ENCODE measurements at places on chromosomes 1 and 21.
A peak's percentile ranks its signal among the peaks of the same experiment; 100 is the strongest.

- DNase-seq, result no peak
Measured at GRCh38 chr1:221118176-221118937, 239.1 kb downstream of the HLX start.

DNA sequence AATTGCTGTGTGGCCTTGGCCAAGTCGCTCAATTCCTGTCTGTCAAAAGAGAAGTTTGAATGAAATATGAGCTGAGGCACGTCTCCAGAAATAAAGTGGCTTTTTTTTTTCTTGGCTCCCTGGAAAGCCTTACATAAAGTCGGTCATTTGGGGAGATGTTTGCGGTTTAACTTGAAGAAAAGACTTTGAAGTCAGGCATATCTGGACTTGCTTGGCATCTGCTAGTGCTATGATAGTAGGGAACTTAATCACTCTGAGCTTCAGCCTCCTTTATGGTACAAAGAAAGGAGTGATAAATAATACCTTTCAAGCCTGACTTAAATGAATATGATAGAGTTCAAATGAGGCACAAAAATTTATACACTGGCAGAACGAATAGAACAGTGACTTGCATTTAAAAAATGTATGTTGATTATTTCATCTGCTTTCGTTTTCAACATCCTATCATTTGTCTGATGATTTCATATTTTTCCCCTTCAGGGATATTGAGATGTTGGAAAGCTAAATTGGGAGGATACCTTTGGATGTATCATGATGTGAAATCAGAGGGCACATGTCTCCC lies 60.2 kb downstream of the FASLG start:
- DNase-seq, result no peak

GRCh38 chr1:234402939-234403338 lies 29.7 kb downstream of the COA6 start:
- DNase-seq, result no peak

DNA sequence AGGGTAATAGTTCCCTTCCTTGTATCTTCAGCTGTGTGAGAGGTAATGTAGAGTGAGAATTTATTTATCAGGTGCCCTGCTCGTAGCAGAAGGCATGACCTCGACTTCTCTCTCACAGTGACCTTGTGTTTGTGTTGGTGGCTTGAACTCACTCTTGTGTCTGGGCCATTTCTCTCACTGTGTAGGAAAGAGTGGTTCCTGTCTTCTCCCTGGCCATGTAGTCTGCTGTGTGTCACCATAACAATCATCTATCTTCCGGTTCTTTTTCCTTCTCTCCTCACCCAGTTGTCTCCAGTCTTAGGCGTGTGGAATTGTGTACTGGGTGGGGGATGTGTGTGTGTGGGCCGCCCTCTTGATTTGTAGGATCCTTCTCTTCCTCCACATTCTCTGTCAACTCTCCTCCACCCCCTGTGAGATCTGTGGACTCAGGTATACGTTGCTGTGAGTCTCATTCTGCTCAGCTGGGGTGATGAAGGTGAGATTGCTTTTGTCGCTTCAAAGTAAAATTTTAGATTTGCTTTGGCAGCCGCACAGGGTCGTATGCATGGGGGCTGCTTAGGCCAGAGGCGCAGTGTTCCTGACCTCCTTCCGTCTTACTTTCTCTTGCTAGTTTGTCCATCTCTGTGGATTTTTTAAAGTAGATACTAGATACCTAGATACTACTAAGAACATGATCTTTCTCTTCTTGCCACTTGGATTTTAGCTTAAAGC lies 31.6 kb downstream of the MAPKAPK2 start:
- DNase-seq, result no peak

GRCh38 chr1:226938903-226939437 lies 1.1 kb upstream of the COQ8A start:
- no peak for DNase-seq

GRCh38 chr1:112446411-112446810 lies 50.4 kb downstream of the CTTNBP2NL start:
- no peak for DNase-seq

- DNase-seq, result no peak
Measured at GRCh38 chr1:86156566-86157455, at the start of gene COL24A1. Gene COL24A1 (minus strand): TSS chr1:86156772. CDS start chr1:86156396, 376 bp downstream.

DNA sequence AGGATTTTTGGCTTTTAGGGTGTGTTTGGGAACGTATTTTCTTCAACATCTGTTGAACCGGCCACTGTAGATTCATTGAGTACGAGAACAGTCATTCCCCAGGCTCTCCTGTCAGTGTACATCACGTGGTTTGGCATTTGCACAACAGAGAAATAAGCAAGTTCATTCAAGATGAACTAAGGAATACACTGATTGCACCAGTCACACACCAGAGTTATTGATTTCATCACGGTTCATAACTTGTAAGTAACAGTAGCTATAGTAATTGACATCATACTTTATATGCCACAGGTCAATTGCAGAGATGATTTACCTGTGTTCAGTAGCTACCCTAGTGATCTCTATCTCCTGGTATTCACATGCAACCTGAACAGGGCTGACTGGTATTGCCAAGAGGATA lies 90.7 kb upstream of the ETS2 start:
- DNase-seq, result no peak

- DNase-seq, result peak; percentile 22
Measured at GRCh38 chr1:27522432-27523336, 32.7 kb upstream of the WASF2 start.

- DNase-seq, result no peak
Measured at GRCh38 chr1:21241771-21242581, 48.3 kb downstream of the ECE1 start.

DNA sequence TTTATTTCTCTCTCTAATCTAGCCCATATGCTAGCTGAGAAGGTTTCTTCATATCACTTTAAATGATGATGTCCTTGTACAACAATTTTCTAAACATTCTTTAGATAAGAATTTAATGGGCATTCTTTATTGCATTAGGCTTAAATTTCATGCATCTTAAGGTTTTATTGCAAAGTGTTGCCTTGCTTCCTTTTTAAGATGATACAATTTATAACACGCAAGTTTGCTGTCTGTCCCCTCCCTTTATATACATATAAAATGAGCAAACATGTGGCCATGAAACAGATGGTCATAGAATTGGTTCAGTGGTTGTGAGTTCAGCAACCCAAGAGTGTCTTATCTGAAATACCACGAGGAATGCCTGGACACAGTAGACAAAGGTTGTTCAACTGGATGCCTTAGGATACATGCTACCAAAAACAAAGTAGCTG lies 12.1 kb downstream of the NBPF3 start:
- DNase-seq, result no peak
